ENCODE measurements at places on chromosomes 2 and 18. TPM values are rescaled to one million over a fixed set of nuclear protein-coding genes. Genes with fewer than 3 reads are reported as not detected.

DNA sequence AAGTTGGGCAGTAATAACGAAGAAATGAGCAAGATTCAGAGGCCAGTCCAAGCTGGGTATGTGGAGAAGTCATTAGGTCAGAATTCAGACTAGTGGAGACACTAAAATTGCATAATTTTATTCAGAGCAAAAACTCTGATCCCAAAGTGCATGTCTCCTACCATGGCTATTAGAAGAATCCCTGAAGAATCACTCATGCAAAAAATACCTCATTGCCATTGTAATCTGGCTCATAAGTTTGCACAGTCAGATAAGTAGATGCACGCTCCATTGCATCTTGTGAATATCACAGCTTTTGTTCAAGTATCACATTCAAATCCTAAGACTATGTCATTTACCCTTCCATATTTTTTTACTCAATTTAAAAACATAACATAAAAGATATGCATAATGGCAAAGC, 692.2 kb upstream of the KLHL29 start:
- H3K36me3 ChIP-seq, result no peaks in the 10 kb centered on the region
- no peaks in the 10 kb centered on the region for H3K27me3 ChIP-seq
- no peak for DNase-seq
- H3K4me3 ChIP-seq, result no peak overlapping the region
- no peak overlapping the region for H3K27ac ChIP-seq

GRCh38 chr2:51031021-51031780, 731 bp downstream of the NRXN1 start:
- DNase-seq, result no peak
- H3K4me3 ChIP-seq, result peak overlapping the region; percentile 27
- no peak overlapping the region for H3K27ac ChIP-seq
- peaks cover 12% of the 10 kb centered on the region for H3K27me3 ChIP-seq

- H3K4me3 ChIP-seq, result no peak overlapping the region
- no peak overlapping the region for H3K27ac ChIP-seq
- DNase-seq, result no peak
These were observed 8.6 kb upstream of the MALL start for GRCh38 chr2:110124038-110124825.

- H3K27ac ChIP-seq, result no peak overlapping the region
- no peaks in the 10 kb centered on the region for H3K27me3 ChIP-seq
- no peaks in the 10 kb centered on the region for H3K4me1 ChIP-seq
- no peak overlapping the region for H3K4me3 ChIP-seq
These were observed 48.7 kb downstream of the MFSD6 start for GRCh38 chr2:190456833-190457232.

- DNase-seq, result no peak
- H3K36me3 ChIP-seq, result peaks cover 31% of the 10 kb centered on the region
- peaks cover 5% of the 10 kb centered on the region for H3K4me1 ChIP-seq
These were observed 19.5 kb downstream of the TRAF3IP1 start for GRCh38 chr2:238339814-238340213.

DNA sequence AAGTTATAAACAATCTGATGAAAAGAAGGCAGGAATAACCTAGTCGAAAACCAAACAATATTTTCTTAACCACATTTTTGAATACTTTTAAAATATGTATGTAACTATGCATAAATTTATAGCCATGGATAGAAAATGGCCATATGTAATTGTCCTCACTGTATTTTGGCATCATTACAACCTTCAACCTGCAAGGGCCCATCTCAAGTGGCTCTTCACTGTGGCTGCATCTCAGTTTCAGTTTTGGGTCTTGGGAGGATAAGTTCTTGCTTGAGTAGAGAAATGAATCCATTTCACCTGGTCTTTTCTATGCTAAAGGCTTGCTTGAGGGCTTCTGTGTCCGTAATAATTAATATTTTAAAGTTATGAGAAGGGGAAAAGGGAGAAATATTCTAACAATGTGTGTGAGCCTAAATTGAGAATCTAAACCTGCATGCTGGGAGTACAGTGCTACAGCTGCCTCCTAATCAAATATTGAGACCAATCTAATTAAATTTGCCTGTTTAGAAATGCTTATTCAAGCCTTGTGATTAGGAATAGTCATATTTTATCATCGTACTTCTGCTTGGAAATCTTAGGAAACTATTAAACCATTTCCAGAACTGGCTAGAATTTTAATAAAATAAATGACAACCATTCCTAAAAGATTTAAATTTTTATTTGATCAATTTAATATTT, 92.5 kb downstream of the EML4 start:
- H3K4me3 ChIP-seq, result no peak overlapping the region
- no peak for DNase-seq
- no peaks in the 10 kb centered on the region for H3K27me3 ChIP-seq
- H3K36me3 ChIP-seq, result peaks cover 33% of the 10 kb centered on the region
- no peaks in the 10 kb centered on the region for H3K4me1 ChIP-seq
- no peak overlapping the region for H3K27ac ChIP-seq

DNA sequence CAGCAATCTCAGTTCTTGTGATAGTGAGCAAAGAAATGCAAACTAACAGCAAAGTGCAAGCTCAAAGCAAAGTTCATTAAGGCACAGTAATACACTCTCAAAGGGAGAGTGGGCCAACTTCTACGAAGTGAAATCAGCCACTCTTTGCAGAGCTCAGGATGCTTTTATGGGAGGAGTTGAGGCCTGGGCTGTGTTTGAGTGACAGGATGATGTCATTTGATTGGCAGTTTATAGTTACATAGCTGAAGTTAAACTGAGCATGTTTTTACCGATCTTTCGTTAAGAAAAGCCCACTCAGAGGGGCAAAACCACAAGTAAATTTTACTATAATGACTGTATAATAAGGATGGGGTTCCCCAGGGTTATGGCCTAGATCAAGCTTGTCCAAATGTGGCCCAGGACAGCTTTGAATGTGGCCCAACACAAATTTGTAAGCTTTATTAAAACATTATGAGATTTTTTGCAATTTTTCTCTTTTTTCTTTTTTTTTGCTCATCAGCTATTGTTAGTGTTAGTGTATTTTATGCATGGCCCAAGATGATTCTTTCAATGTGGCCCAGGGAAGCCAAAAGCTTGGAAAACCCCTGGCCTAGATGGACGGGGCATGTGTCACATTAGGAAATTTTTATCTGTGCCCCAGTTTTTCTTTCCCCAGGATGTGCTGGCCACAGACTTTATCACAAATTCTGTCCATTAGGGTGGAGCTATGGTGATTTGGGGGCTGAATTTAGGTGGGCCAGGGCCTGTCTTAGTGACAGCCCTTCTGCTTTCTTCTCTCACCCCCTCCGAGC, 8.3 kb upstream of the DNAH7 start:
- H3K27me3 ChIP-seq, result no peaks in the 10 kb centered on the region
- H3K4me3 ChIP-seq, result no peak overlapping the region
- H3K36me3 ChIP-seq, result no peaks in the 10 kb centered on the region
- no peak overlapping the region for H3K27ac ChIP-seq
- DNase-seq, result no peak
- peaks cover 14% of the 10 kb centered on the region for H3K4me1 ChIP-seq

DNA sequence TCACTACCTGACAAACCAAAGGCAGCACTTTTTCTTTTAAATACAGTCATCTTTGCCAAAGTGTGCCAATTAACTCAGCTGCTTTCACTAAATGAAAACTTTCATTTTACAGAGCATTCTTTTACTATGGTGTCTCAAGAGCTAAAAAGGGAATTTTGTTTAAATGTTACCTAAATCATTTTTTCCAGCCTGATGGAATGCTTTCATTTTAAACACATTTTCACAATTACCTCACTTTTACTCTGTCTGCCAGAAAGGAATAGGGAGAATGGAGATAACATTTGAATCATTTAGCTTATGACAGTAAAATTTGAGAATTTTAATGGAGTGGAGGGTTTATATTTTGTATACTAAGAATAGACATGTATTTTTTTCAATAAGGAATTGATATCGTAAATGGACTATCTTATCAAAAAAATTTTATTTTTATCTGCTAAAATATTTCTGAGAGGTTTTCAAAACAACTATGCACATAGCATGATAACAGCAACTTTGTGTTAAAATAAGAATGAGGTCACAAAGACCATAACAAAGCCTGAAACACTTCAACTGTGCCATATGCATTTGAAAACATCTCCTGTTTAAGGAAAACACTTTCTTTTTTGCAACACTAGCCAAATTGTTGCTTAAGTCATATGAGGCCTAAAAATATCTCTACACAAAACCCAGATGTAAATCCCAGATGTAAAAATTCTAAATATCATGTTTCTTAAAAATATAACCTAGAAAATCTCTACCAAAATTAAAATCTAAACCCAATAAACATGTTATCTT, 769.9 kb upstream of the FSHR start:
- H3K27ac ChIP-seq, result no peak overlapping the region
- H3K27me3 ChIP-seq, result no peaks in the 10 kb centered on the region
- no peaks in the 10 kb centered on the region for H3K36me3 ChIP-seq

GRCh38 chr2:221969087-221969829, 329.5 kb downstream of the PAX3 start:
- DNase-seq, result peak; percentile 72
- H3K27ac ChIP-seq, result no peak overlapping the region
- H3K4me1 ChIP-seq, result no peaks in the 10 kb centered on the region
- H3K4me3 ChIP-seq, result no peak overlapping the region
- H3K36me3 ChIP-seq, result no peaks in the 10 kb centered on the region
- no peaks in the 10 kb centered on the region for H3K27me3 ChIP-seq

DNA sequence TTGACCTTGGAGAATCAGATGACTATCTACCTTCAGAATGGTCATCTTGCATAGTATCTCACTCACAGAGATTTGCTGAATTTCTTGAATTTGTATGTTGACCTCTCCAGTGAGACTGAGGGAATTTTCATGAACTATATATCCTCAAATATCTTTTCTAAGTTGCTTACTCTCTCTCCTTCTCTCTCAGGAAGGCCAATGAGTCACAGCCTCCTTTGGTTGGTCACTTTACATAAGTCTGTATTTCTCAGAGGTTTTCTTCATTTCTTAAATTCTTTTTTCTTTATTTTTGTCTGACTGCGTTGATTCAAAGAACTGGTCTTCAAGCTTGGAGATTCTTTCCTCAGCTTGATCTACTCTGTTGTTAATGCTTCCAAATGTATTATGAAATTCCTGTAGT, 51.7 kb downstream of the VIT start:
- no peaks in the 10 kb centered on the region for H3K27me3 ChIP-seq
- no peaks in the 10 kb centered on the region for H3K36me3 ChIP-seq
- H3K4me3 ChIP-seq, result no peak overlapping the region
- no peaks in the 10 kb centered on the region for H3K4me1 ChIP-seq
- H3K27ac ChIP-seq, result no peak overlapping the region

- peak; percentile 35 for DNase-seq
- no peak overlapping the region for H3K4me3 ChIP-seq
- peaks cover 6% of the 10 kb centered on the region for H3K4me1 ChIP-seq
- H3K27ac ChIP-seq, result no peak overlapping the region
- H3K27me3 ChIP-seq, result peaks cover 3% of the 10 kb centered on the region
These were observed 260.7 kb upstream of the MGAT5 start for GRCh38 chr2:133993160-133993559.

- no peak overlapping the region for H3K27ac ChIP-seq
- H3K27me3 ChIP-seq, result no peaks in the 10 kb centered on the region
- H3K36me3 ChIP-seq, result no peaks in the 10 kb centered on the region
- no peaks in the 10 kb centered on the region for H3K4me1 ChIP-seq
- DNase-seq, result no peak
These were observed 62.9 kb downstream of the PDCL3 start for GRCh38 chr2:100625717-100626116.

DNA sequence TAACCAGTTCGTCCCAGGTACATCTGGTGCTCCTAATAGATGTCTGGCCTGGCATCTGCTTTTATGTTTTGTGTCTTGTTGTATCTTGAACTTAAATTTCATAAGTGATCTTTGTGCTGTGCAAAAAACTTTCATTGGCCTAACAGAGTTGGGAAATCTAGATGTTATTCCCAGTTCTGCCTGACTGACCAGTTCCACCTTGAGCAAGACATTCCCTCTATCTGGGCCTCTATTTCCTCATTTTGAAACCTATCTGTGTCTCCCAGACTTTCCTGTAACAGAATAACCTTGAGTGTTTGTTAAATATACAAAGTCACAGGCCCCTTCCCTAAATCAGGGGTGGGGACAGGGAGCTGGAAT, 90.5 kb upstream of the MSH2 start:
- H3K27ac ChIP-seq, result no peak overlapping the region
- no peak overlapping the region for H3K4me3 ChIP-seq
- no peaks in the 10 kb centered on the region for H3K36me3 ChIP-seq
- H3K4me1 ChIP-seq, result peaks cover 15% of the 10 kb centered on the region

DNA sequence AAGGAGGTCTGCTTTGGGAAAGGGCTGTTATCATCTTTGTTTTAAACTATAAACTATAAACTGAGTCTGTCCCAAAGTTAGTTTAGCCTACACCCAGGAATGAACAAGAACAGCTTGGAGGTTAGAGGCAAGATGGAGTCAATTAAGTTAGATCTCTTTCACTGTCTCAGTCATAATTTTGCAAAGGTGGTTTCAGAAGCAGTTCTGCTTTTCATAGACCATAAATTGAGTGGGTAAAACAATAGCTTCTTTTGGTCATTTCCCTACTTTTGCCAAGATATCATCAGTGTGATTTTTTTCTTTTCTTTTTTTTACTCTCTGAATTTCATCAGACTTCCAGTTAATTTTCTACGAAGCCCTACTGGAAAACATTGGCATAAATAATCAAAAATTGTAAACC, 117.0 kb downstream of the AP1S3 start:
- no peak for DNase-seq
- no peaks in the 10 kb centered on the region for H3K36me3 ChIP-seq
- no peak overlapping the region for H3K4me3 ChIP-seq
- no peak overlapping the region for H3K27ac ChIP-seq
- H3K4me1 ChIP-seq, result peaks cover 3% of the 10 kb centered on the region

- H3K27ac ChIP-seq, result peak within 1 kb of the TSS; percentile 83
- peaks cover 38% of the 10 kb centered on the region for H3K4me1 ChIP-seq
- peak; percentile 82 for DNase-seq
- H3K36me3 ChIP-seq, result no peaks in the 10 kb centered on the region
- no peaks in the 10 kb centered on the region for H3K27me3 ChIP-seq
- peak within 1 kb of the TSS; percentile 66 for H3K4me3 ChIP-seq
These were observed at the start of gene ACADL for GRCh38 chr2:210224941-210225672. Gene ACADL (minus strand): TSS chr2:210225447. CDS start chr2:210225263, 184 bp downstream.

The POTEI gene
- total RNA-seq, result 22.3 TPM

The NRP2 gene
- 56.9 TPM for total RNA-seq

The C2orf68 gene
- total RNA-seq, result 40.8 TPM

The TOGARAM2 gene
- total RNA-seq, result 1.1 TPM

The HES6 gene
- 84.0 TPM for total RNA-seq

The DYNAP gene
- not detected for total RNA-seq

The APCDD1 gene
- total RNA-seq, result 47.8 TPM
